ENCODE measurements at places on chromosomes 4 and X.

GRCh38 chr4:86035688-86036087 is 324.2 kb downstream of the MAPK10 start:
- DNase-seq: no peak

DNA sequence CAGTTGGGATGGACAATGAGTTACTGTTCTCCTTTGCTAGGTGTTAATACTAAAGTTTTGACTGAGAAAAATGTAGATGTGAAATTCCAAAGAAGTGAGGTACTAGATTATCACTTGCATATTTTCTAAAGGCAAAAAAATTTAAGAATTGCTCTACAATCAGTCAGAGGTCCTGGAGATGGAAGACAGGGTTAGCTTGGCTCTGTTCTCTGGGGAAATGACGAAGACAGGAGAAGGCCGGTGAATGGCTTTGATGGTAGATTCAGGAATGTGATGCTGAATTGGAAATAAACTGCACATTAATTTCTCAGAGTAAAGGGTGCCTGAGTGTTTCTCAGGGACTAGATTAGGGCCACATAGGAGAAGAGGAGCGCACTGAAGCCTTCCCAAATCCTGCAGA is 214.0 kb upstream of the LEF1 start:
- no peak for DNase-seq

- no peak for DNase-seq
These were observed 2.7 kb downstream of the AFP start for GRCh38 chr4:73438582-73439215.

GRCh38 chrX:153380691-153381090 is 20.5 kb downstream of the PNMA6E start:
- DNase-seq: no peak

GRCh38 chr4:81919223-81919622 is 447.5 kb upstream of the RASGEF1B start:
- no peak for DNase-seq

- DNase-seq: no peak
These were observed 123.9 kb upstream of the GC start for GRCh38 chr4:71907782-71908181.

- no peak for DNase-seq
These were observed 9.2 kb downstream of the AREG start for GRCh38 chr4:74453829-74454742.

GRCh38 chr4:28350485-28350884 is 1489.8 kb downstream of the STIM2 start:
- DNase-seq: no peak

GRCh38 chrX:138986235-138986634 is 274.7 kb upstream of the FGF13 start:
- DNase-seq: no peak

DNA sequence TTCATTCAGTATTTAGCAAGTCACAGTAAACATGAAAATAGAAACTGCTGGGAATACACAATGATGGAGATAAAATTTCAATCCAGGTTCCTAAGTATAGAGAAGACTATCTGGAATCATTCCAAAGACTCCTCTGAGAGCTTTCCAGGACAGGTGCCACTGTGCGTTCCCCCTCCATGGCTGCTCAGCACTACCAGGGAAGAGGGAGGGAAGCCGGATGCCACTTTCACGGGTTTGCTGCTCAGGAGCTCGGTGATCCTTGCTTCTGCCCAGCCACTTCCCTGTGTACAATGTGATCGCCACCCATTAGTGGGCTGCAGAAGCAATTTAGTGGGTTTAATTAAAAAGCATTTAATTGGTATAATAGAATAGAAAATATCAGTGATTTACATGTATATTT is 94.5 kb downstream of the FNIP2 start:
- no peak for DNase-seq

DNA sequence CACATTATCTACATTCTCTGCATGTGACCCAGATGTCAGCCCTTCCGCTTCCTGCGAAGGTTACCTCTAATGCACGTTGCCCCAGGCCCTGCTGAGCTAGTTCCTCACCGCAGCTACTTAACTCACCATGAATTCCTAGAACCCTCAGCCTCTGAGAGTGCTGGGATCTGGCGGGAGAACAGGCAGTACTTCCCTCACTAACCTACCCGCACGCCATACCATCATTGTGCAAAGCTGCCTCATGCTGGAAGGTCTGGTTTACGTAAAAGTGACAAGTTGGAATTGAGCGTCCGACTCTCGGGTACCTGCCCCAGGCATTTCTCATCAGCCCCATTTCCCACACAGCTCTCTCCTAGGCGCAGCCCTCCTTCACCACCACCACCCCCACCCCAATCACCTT is 6.3 kb downstream of the SLC25A4 start:
- DNase-seq: no peak

GRCh38 chr4:25236971-25237370 is 3.1 kb downstream of the PI4K2B start:
- DNase-seq: no peak

DNA sequence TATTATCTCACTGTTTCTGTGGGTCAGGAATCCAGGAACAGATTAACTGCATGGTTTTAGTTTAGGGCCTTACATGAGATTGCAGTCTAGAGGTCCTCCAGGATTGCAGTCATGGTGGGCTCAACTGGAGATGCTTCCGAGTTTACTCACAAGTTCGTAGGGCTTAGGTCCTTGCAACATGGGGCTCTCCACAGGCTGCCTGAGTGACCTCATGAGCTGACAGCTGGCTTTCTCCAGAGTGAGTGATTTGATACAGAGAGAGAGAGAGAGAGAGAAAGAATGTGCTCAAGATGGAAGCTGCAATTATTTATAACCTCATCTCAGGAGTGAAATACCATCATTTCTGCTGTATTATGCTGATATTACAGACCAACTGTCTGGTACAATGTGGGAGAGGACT is 168.9 kb downstream of the GPAT3 start:
- no peak for DNase-seq

DNA sequence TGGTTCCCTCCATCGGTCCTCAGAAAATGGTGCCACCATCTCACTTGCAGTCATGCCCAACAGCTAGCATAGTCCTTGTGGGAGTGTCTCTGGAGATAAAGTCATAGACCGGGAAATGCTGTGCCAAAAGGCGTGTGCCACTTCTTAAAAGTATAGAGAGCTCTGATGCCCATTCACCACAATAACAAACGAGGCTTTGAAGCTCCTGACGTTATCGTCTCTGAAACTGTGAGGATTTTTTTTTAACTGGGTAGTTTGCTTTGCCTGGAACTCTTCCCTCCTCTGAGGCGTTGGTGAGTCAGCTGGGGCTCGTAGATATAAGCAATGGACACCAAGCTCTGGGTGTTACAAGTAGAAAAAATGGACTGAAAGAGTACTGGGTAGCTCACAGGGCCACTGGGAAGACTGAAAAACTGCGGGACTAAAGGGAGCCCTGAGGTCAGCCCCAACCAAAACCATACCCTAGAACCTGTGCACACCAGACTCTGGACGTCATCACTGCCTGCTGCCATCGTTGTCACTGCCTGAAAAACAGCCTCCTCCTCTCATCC is 89.4 kb upstream of the TRIM2 start:
- no peak for DNase-seq

- DNase-seq: no peak
These were observed 29.1 kb upstream of the CT55 start for GRCh38 chrX:135200297-135200696.

- DNase-seq: no peak
These were observed 31.0 kb downstream of the AREG start for GRCh38 chr4:74475946-74476345.

- DNase-seq: no peak
These were observed 215.0 kb downstream of the HTR2C start for GRCh38 chrX:114798907-114799306.

- DNase-seq: no peak
These were observed 804 bp downstream of the OSTC start for GRCh38 chr4:108651014-108651791.

- no peak for DNase-seq
These were observed 434 bp downstream of the CXCL3 start for GRCh38 chr4:74038086-74038424.

DNA sequence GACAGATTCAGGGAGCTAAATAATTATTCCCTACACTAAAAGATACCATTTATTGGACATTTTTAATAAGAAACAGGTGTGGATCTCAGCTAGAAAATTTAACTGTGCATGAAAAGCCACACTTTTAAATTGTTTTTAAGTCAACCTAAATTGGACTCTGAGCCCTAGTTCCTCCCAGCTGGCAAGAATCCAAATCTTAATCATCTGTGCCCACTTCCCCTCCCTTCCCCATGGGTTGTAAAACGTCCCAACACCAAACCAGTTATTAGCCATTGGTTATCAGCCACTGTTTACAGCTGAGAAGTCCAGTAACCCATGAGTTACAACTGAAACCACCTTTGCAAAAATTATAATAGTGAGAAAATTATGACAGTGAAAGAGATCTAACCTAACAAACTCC is 125.6 kb upstream of the S100G start:
- no peak for DNase-seq

- DNase-seq: no peak
These were observed 49.0 kb downstream of the CRMP1 start for GRCh38 chr4:5843573-5844530.

- DNase-seq: no peak
These were observed 25.6 kb downstream of the PPP2R2C start for GRCh38 chr4:6446538-6447451.

DNA sequence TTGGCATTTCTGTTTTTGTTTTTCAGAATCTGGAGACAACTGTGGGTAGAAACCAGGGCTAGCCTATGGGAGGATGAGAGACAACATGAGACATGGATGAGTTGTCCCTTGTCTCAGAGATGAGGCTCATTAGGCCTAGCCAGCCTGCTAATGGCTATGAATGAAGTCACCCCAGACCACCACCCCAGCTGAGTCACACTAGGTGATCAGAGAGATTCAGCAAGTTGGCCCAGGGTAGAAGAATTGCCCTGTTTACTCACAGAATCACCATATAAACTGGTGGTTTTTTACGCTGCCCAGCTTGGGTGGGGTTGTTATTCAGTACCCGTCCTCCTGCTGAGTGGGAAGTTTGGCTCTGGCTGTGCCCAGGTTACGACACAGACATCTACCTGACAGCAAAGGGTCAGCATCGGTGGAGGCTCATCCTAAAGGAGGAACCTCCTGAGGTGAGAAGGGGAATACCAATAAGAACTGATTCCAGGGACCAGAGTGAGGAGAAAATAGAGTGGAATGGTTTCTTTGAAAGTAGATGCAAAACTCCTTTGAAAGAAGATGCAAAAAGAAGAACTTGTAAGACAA is 17.2 kb upstream of the ARSJ start:
- DNase-seq: no peak

DNA sequence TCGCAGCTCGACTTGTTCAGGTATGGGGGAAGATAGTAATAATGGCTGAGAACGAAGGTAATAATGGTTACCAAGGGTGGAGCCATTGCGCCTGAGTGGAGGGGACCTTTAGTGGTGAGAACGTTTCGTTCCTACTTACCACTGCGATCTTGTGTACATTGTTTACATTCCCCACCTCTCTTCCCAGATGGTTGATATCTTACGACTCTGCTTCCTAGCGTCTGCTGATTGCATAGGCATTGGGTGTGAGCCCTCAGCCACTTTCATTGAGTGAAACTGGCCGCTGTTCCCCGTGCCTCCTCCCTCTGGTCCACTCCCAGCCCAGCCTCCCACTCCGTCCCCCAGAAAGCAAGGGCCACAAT is 850 bp downstream of the IGBP1 start:
- DNase-seq: no peak

- no peak for DNase-seq
These were observed 51.2 kb downstream of the GATB start for GRCh38 chr4:151709587-151709986.

DNA sequence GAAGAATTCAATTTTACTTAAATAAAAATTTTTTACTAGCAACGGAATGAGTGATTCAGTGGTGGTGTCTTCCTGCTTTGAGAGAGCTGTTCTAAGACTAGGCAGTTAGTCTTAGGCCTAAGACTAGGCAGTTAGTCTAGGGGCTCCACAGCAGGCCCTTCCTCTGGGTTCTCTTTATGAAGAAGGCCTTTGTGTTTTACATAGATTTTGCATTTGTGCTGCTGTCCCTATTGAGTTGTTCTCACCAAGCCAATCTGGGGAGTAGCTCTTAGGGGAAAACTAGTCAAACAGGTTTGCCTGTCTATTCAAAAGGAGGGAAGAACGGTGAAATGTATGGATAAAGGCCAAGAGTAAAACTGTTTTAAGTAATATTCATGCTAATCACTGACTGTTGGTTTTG is 7.6 kb downstream of the UGT8 start:
- DNase-seq: no peak

GRCh38 chr4:40099010-40099409 is 42.4 kb downstream of the N4BP2 start:
- DNase-seq: no peak

DNA sequence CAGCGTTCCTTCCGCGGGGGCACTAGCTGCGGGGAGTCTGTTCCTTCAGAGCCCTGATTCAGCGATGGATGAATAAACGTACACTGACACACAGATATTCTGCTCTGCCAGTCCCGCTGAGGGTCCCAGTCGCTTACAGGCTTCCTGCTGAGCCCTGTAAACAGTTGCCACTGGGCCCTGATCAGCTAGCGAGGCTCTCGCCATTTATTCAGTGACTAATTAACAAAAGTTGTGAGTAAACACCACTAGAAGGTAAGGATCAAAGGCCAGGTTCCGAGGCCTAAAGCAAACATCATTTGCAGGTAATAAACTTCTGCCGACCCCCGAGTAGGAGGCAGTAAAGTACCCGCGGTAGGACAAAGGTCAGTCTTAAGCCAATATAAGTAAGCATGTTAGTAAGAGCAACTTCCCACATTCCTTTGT is 442.6 kb upstream of the GALNT7 start:
- no peak for DNase-seq

DNA sequence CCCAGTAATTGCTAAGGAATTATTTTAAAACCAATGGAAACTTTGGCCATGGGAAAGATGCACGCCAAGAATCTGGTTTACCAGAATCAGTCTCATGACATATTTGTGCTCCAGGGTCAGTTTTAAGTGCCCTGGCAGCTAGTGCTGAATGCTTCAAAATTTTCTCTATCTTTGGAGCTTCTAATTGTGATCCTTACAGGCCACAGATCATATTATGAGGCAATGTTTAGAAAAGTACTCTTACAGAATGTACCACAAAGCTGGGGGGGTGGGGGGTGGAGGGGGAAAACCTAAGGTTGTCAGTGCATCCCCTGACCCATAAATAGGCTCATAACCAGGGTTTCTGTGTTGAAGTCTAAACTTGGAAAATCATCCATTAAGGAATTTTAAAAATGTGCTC is 514.5 kb downstream of the INPP4B start:
- DNase-seq: no peak

- DNase-seq: no peak
These were observed 62.9 kb downstream of the IQCM start for GRCh38 chr4:149752729-149753128.

Data from omental fat pad (tissue), 4 donors.